NCI-H748 treated with DMSO at 0.1 percent for 48 hours (cell line): ENCODE measurements at places on chromosomes 3 and 15.

DNA sequence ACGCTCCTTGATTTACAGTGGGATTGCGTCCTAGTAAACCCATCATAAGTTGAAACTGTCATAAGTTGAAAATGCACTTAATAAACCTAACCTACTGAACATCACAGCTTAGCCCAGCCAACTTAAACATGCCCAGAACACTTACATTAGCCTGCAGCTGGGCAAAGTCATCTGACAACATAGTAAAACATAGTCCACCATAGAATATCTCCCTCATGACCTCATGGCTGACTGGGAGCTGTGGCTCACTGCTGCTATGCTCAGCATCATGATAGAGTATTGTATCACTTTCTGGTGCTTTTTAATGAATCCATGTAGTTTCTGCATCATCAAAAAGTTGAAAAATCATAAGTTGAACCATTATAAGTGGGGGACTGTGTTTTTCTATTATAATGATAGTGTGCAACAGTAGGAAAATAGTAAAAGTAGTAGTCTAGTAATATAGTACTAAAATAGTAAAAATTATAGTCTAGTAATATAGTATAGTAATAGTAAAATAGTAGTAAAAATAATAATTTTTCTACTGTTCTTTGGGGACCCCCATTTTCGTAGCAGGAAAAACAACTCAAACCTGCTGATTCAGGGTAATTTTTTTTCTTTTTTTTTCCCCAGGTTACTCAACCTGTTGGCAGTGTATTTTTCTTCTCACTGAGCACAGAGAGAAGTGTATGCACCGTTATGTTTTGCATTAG lies 233.5 kb downstream of the MYRIP start:
- DNase-seq: no peak

DNA sequence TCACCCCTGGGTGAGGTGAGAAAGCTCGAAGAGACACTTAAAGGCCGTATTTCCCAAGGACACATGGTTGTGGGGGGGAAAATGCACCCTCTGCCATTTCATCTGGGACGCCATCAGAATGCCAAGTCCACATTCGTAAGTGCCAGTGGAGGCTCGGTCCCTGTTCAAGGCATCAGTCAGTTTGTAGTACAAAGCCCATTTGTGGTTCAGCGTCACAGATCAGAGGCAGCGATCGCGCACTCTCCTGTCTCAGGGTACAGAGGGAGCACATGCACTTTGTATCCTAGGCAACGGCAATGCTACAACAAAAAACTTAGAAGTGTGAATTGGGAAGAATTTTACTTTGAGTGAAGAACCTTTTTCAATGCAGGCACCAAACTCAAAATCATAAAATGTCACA lies 27.2 kb downstream of the SEMA6D start:
- DNase-seq: no peak

- DNase-seq: no peak
Observed at GRCh38 chr15:27601239-27601960, 497.7 kb downstream of the OCA2 start.

DNA sequence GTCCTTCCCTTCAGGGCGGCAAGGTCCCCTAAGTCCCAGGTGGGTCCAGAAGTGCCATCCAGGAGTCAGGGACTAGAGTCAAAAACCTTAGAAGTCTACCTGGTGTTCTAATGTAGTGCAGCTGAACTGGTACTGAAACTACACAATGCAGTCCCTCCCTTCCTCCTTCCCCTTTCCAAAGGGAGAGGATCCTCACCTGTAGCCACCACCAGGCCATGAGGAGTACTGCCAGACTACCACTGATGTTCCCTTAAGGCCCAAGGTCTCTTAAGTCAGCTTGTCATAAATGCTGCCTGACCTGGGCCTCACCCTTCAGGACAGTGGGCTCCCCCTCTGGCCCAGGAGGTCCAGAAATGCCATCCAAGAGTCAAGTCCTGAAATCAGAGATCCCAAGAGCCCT lies 98.9 kb downstream of the ULK4 start:
- no peak for DNase-seq

DNA sequence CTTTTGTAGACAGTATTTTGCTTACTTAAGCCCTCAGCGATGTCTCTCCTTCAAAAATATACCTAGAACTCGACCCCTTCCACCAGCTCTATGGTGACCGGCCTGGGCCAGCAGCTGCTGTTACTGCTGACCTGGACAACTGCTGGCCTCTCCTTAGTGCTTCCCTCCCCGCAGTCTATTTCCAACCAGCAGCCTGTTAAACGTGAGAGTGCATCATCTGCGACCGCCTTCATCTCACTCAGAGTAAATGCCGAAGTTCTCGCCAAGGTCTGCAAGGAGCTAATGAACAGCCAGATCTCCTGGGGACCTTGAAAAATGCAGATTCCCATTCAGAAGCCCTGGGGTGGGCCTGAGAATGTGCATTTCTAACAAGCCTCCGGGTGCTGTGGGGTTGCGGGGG lies 86.7 kb downstream of the RPLP1 start:
- DNase-seq: no peak

DNA sequence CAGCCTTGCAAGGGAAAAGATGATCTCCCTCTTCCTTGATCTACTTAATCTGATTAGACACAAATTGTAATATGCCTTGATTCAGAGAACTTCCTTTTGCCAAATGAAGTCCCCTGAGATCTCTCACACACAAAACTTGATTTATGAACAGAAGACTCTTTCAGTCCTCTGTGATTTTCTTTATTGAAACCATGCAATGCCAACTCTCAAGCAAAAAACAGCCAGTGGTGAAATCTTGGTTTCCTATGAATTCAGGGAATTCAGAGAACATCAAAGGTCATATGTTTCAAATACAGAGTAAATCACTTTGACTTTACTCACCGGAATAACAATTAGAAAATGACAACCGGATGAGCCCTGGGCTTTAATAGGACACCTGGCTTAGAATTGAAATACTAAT lies 211.7 kb downstream of the ABHD5 start:
- no peak for DNase-seq

DNA sequence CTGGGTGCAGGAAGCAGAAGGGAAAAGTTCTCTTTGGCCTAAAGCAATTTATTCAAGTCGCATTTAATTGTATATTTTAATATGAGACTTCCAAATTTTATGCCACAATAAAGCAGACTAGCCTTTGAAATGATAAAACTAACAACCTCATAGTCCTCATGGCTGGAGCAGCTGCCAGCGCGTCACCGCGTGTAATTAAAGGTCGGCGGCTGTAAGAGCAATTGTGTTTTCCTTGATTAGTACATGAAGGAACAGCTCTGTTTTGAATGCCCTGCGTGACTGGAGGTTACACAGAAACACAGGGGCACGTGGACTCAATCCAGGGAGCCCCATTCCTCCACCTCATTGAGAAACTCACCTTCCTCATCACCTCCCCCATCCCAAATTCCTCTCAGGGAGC lies 10.1 kb upstream of the LRRC15 start:
- DNase-seq: no peak

DNA sequence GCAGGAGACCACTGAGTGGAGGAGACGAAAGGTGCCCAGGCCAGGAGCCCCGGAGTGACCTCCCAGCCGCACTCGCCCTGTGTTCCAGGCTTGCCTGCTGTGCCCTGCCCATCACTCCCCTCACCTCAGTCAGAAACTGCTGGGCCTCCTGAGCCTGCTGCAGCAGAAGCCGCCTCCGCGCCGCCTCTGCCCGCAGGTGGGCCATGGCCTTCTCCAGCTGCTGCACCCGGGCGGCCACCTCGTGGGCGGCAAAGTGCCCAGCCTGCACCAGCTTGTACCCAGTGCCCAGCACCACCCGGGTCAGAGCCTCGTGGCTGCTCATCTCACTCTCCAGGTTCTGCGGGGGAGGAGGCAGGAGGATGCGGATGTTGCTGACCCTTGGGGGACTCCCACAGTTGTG lies 17.6 kb downstream of the PLA2G4B start:
- DNase-seq: no peak

- DNase-seq: no peak
Observed at GRCh38 chr3:12966847-12967605, 106.2 kb downstream of the IQSEC1 start.

DNA sequence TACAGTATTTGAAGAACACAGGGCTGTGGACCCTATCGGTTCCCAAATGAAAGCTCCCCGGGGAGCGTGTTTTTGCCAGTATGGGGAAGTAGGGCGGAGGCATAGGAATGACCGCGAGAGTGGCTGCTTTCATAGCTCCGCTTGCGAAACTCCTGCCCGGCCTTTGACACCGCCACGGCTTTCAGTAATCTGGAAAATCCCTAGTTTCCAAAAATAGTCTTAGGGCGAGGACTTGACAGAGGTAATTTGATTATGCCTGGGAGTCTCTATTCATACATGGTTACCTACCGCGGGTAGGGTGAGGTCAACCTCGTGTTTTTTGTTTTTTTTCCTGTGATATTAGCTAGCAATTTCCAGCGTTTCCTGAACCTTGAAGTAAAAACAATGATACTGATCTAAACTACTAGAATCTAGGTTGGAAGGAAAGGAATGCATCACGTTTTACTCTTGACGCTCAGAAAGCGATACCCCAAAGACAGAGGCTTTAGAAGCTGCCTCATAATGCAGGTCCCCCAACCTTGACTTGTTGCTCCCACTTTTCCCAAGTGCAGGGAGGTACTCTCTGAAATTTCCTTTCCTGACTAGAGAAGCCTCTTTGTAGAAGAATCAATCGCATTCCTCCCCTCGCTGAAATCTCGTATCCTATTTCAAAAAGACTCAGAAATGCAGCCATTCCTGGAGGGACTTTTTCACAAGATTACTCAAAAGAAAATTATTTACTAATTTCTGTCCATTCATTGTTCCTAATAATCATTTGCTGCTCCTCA lies 894 bp upstream of the CCNL1 start:
- DNase-seq: peak; percentile 33

GRCh38 chr15:55775316-55775715 lies 32.4 kb upstream of the PRTG start:
- no peak for DNase-seq

DNA sequence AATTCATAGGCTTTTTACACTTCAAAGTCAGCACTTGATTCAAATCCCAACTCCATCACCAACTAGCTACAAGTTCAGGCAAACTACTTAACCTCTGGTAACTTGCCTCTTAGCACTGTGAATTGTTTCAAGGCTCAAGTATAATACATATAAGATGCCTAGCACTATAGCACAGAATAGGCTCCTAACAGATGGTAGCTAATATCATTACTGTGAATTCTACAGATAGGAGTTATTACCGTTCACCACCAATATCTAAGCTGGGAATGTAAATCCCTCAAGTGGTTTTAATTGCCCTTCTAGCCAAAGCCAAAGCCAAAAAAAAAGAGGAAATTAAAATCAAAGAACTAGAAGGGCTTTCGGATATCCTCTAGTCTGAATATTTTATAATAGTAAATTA lies 15.4 kb downstream of the DLG1 start:
- no peak for DNase-seq

GRCh38 chr15:66053991-66054390 lies 184.7 kb downstream of the RAB11A start:
- DNase-seq: no peak

GRCh38 chr3:133779626-133780203 lies 25.9 kb upstream of the SRPRB start:
- DNase-seq: no peak

- peak; percentile 30 for DNase-seq
Observed at GRCh38 chr3:100265016-100265415, 4.2 kb downstream of the TBC1D23 start.

DNA sequence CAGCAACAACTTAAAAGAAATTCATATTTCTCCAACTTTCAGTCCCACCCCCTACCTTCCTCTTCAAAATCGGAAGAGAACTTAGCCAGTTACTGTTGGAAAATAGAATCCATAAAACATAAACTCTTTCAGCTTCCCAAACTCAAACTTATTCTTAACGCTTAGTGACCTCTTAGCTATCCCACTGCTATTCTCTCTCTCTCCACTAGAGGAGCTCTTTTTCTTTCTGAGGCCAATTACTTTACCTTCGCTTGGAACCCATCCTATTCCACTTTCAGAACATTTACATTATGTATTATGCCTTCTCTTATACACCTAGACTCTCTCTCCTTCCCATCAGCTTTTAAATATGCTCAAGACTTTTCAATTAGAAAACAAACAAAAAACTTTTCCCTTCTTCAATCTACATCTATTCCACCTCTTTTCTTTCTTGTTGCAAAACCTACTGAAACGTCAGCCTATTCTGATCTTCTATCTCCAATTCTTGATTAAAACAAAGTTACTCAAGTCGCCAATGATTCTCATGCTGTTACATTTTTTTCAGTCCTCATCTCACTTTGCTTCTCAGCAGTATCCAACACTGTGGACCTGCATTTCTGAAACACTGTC lies 13.4 kb upstream of the GHSR start:
- no peak for DNase-seq

GRCh38 chr15:100668348-100668745 lies 66.0 kb downstream of the ASB7 start:
- DNase-seq: no peak

GRCh38 chr15:98547275-98547674 lies 101.1 kb upstream of the IGF1R start:
- no peak for DNase-seq

DNA sequence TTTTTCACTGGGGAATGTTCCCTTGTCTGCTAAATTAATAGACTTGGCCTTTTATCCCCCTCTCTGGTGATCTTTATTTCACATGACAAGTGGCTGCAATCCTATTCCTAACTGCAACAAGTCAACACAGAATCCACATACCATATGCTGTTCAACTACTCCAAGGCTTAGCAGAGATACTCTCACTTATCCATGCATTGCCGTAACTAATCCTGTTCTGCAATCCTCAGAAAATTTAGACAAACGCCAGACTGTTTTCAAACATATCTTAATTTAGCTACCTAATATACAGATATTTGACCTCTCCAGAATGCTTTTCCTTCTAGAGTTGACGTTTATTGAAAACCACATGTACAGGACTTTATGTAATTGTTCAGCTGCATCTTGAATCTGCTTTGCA lies 37.9 kb downstream of the EID1 start:
- no peak for DNase-seq

GRCh38 chr3:23303601-23304217 lies 100.6 kb downstream of the UBE2E2 start:
- no peak for DNase-seq

DNA sequence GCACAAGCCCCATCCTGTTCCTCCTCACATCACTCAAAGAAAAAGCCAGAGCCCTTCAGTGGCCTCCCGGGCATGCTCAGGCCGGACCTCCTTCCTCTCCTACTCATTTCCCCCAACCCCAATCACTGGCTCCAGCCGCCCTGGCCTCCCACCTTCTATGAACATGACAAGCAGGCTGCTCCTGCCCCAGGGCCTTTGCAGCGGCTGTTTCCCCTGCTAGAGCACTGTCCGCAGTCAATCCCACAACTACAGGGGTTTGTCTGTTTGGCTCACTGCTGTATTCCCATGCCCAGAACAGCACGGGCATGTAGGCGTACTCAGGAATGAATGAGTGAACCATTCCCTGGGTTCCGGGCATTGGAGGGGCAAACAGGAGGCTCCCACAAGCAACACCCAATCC lies 139.8 kb upstream of the PRR20G start:
- DNase-seq: no peak

GRCh38 chr3:142902356-142902755 lies 13.5 kb upstream of the PCOLCE2 start:
- DNase-seq: no peak
